NCI-H187 (cell line): ENCODE measurements at places on chromosomes 7 and 10.
A peak's percentile ranks its signal among the peaks of the same experiment; 100 is the strongest.

DNA sequence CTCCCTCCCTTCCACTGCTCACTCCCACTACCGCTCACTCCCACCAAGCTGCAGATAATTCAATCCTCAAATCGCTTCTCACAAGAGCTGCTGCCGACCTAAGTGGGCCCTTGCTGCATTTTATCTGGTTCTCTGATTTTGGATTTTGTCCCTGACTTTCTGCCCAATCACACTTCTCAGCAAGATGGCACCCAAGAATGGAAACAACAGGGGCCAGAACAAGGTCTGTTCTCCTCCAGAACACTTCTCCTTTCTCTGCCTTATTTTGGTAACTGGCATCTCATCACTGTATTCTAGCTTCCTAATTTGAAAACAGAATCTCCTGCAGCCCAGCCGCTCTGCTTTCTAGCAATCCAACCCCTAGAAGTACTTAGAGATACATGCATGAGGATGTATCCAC is 172.8 kb downstream of the GRID1 start:
- no peak for DNase-seq

DNA sequence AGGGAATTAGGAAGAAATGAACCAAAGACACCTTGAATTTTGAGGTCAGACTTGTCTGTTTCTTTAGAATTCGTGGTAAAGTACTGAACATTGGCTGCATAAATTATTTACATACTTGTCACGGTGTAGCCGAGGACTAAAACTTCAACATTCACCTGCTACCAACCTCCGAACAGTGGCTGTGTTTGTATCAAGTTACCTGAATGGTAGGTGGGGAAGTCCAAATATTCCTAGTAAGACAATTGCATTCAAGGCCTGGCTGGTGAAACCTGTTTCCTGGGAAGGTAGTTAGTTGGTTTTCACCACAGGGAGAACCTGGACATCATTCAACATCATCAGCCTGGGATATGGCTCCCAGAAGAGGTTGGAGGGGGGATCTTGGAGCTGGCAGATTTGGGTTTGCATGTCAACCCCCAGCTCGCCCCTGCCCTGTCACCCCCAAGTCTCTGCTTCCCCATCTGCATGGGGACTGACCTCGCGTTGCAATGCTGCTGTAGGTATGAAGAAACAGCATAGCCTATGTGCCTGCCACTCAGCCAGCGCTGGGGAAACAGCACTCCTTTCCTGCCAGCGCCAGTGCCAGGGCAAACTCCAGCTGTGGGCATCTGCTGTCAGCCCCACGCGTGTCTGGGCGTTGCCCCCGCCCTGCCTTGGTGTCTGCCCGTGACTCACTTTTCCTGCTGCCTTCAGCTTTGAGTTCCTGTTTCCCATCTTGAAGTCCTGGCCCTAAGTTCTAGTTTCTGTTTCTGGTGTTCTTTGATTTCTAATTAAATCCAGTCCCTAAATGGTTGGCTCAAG is 12.7 kb upstream of the LARP4B start:
- DNase-seq, result no peak

GRCh38 chr10:93542358-93542791 is 24.1 kb upstream of the FFAR4 start:
- DNase-seq, result no peak

- DNase-seq, result no peak
Measured at GRCh38 chr10:6151087-6151977, 51.4 kb upstream of the PFKFB3 start.

GRCh38 chr7:18290865-18291264 is 204.7 kb upstream of the HDAC9 start:
- no peak for DNase-seq

- DNase-seq, result no peak
Measured at GRCh38 chr7:40701836-40702551, 567.2 kb downstream of the SUGCT start.

DNA sequence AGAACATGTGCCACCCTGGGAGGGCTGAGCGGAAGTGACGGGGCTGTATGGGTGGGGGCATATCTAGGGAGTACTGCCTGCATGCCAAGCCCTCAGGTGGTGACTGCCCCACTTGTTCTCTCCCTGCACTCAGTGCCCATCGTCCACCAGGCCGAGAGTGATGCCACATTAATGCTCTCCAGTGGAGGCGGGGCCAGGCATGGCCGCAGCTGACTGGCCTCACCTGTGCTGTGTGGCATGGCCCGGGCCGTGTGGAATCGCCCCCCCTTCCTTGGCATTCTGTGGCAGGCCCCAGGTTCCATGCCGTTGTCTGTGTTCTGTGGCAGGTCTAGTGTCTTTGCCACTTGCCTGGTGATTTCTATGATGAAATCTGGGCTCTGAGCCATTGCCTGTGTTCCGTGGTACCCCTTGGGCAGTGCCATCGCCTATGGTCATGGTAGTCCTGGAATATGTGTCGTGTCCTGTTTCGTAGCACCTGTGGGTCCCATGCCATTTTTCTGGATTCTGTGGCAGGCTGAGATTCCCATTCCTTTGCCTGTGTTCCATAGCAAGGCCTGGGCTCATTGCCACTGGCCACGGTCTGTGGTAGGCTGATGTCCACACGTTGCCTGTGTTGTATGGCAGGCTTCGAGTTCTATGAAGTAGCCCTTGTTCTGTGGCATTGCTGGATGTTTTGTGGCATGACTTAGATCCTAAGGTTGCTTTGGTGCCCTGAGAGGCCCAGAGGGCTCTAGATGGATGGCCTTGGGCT is 8.9 kb downstream of the FLNC start:
- DNase-seq, result no peak

DNA sequence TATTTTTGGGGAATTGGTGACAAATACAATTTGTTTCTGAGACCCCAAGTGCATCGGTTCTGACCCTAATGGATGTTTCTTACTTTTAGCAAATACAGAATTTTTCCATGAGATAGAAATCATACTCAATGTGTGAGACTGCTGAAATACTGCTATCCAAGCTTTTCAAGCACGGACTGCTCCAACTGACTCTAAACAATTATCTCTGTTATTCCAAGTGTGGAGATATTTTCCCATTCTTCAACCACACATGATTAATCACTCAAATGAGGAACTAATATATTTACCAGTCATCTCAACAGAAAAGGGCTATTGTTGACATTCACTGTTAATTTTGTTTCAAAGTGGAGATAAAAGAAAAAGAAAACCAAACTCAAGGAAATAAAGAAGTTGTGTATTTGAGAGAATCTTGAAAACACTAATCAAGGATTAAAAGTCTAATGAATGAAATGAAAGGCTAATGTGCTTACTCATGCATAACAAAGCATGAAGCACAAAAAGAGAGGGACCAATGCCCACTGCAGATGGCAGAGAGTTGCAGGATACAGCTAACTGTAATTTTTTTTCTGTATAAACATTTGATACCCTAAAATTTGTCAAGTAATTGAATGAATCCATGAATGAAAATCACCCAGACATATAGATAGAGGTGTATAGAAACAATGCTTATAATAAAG is 423.6 kb downstream of the DGKB start:
- DNase-seq, result no peak

DNA sequence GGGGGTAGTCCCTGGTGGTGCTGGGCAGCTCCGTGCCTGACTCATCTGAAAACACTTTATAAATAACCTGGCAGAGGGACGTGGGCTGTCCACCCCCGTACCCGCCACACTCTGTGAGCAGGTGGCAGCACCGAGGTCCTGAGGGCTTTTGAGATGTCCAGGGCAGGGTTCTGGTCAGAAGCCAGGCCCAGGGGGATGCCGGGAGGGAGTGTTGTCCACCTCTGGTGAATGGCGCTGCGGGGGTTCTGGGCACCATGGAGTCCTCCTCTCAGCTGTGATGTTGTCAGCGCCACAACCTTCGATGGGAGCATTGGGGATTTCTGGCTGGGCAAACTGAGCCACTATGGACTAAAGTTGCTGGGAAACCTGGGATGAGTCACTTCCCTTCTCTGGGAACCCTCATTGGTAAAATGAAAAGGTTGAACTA is 27.4 kb upstream of the GOLGA7B start:
- no peak for DNase-seq

DNA sequence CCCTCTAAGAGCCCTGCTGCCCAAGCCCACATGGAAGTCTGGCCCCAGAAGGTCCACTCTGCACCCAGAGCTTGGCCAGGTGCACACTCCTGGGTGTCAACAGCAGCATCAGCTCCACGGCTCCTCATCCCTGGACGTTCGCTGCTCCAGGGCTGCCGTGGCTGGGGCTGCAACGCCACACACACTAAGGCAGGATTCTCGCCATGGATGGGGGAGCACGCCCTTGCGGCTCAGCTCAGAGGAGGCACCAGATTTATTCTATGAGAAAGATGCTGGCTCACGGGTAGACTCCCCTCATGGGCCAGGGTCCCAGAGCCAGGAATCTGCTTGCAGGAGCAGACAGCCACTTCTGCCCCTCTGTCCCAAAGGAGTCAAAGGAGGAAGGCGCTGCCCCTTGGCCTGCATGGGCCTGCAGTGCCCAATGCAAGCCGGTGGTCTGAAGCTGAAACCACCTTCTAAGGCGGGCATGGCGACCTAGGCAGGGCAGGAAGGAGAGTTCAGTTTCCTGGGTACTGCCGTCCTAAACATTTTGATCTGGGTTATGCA is 42.1 kb downstream of the CFAP46 start:
- no peak for DNase-seq

- no peak for DNase-seq
Measured at GRCh38 chr7:6376820-6377219, 70.9 kb downstream of the DAGLB start.

DNA sequence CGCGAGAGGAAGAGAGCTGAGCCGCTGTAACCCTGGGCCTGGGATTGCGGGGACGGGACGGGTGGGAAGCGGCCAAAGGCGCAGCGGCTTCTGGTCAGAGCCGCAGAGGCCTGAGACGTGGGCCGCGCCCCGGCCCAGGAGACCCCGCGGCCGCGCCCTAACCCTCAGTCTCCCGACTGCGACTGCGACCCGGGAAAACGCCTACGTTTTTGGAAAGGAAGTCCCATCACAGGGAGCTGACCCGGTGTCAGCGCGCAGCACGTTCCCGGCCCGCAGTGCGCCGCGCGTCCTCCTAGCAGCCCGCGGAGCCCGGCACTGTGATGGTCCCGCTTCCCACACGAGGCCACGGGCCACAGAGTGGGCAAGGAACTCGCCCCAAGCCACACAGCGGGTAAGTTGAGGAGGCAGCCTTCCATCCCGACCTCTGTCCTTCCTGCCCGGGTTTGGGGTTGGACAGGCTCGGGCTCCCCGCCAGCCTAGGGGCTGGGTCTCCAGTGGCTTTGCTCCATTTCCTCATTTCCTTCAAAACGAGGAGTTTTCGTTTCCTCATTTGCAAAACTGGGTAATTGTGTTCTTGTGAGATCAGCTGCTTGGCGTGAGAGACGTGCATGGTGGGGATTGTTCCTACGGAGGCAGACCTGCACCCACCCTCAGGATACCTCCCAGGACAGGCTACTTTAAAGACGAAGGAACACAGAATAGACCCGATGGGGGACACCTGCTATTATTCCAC is 1.2 kb downstream of the GPNMB start:
- no peak for DNase-seq

DNA sequence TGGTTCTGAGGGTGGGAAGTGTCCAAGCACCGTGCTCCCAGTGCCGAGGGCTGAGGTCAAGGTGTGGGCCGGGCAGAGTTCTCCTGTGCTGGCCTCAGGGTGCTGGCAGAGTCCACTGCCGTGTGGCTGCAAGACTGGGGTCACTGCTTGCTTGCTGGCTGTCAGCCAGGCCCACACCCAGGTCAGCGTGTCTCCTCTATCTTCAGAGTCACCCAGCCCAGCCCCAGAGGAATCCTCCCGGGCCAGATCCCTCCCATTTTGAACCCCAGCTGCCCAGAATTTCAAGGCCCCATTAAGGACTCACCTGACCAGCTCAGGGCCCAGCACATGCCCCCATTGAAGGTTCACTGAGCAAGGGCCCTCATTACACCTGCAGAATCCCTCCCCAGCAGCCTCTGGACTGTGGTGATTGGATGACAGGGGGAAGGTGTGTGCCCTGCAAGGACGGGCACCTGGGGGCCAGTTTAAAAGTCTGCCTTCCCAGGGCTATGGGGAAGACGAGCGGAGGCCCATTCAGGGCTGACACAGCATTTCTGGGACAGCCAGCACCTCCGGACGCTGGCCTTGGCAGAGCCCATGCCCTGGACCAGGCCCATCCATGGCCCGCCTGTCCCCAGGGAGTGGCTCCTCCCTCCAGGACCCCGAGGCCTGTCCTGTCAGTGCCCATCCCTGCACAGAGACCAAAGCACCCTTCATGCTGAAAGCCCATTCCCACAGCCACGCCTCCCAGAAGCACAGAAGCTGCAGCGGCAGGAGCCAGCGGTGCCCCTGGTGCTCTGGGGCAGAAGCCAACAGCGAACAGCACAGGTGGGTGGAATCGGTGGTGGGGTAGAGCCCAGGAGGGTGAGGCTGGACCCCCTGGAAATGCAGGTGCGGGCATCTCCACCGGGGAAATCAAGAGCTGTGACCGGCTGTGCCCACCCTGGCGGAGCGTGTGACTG is 45.1 kb upstream of the PPP2R2D start:
- no peak for DNase-seq

- DNase-seq, result peak; percentile 19
Measured at GRCh38 chr7:20932785-20933527, 146.3 kb upstream of the SP8 start.
